Sigmoid colon (tissue), 7 donors: ENCODE measurements at places on chromosomes 6 and 20. TPM values are rescaled to one million over a fixed set of nuclear protein-coding genes. Genes with fewer than 3 reads are reported as not detected.

DNA sequence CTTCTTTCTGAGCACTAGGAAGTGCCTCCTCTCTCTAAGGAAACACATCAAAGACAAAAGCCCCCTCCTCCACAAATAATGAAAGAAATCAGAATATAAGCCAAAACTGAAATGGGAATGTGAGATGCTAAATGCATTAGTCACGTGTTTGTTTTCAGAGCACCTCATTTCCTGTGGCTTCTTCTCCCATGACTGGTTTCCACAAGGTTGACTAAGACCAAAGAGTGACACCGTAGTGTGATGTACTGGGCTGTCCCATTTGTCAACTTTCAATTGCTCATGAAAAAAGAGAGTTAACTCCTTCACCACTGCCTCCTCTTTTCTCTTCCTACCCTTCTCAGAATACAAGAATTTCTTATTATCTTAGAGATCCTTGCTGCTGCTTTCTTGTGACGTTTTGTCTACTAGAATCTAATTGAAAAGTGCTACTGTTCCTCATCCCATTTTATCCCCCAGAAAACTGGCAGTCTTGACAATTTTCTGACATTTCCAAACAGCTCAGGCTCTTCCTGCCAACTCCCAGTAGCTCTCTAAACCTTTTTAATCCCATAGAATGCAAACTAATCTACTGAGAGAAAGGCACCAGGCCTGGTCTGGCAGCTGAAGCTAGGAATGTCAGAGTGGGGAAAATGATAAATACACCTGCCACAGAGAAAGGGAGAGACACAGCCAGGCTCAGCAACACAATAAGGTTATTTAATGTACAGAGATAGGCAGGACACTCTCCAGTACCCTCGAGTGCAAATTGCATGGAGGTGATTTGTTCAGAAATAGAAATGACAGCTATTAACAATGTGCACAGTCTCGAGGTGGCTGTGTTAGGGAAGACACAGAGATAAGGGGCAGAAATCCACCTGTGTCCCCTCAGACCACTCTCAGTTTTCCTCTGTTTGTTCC is 671.7 kb upstream of the NRSN1 start:
- no peak for DNase-seq

DNA sequence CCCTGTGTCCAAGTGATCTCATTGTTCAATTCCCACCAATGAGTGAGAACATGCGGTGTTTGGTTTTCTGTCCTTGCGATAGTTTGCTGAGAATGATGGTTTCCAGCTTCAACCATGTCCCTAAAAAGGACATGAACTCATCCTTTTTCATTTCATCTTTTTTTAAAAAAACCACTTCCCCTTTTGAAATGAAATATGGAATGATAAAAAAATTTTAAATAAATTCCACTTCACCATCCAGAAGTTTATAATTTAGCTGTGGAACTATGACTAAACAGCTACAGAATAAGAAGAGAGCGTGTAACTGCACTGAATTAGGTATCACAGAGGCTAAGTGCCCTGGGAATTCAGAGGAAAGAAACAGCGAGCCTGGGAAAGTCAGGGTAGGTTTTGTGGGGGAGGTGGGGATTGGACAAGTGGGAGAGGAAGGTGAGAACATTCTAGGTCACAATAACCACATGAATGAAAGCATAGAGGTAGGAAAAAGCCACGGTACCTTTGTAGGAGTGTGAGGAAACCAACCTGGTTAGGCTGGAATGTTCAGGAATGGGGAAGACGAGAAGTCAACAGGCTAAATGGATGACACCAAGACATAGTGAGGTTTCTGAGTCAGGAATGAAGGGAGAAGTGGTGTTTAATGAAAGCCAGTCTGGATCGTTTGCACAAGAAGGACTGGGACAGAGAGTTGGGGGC is 11.0 kb downstream of the TRIM10 start:
- DNase-seq, result no peak

DNA sequence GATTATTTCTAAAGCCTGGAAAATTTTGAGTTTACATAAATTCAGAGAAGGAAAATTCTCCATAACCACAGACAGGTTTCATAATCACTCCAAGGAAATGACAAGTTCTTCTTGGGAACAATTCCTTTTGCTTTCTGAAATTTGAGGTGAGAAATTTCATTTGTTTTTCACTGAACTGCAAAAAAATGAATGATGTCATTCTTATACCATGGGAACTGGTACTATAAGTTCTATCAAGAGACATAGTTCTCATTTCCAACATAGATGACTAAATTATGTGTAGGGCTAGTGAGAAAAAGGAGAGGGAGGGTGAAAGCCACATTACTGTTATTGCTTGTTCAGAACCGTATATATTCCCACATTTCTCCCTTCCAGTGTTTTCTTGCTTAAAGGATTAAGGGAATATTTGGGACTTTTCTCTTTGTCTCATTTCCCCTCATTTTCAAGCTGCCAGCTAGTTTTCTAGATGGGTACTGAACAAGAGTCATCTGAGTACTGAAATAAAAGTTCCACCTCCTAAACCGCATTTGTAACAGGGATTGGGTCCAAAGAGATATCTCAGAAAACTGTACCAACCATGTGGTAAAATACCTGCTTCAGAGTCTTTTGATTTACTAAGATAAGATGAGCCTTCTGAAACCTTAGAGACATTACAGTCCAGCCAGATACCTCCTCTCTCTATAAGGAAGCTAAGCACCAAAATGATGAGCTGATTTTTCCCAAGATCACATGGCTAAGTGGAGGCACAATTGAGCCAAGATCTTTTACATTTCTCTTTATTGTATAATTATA is 144.3 kb upstream of the PRDM1 start:
- DNase-seq, result no peak

DNA sequence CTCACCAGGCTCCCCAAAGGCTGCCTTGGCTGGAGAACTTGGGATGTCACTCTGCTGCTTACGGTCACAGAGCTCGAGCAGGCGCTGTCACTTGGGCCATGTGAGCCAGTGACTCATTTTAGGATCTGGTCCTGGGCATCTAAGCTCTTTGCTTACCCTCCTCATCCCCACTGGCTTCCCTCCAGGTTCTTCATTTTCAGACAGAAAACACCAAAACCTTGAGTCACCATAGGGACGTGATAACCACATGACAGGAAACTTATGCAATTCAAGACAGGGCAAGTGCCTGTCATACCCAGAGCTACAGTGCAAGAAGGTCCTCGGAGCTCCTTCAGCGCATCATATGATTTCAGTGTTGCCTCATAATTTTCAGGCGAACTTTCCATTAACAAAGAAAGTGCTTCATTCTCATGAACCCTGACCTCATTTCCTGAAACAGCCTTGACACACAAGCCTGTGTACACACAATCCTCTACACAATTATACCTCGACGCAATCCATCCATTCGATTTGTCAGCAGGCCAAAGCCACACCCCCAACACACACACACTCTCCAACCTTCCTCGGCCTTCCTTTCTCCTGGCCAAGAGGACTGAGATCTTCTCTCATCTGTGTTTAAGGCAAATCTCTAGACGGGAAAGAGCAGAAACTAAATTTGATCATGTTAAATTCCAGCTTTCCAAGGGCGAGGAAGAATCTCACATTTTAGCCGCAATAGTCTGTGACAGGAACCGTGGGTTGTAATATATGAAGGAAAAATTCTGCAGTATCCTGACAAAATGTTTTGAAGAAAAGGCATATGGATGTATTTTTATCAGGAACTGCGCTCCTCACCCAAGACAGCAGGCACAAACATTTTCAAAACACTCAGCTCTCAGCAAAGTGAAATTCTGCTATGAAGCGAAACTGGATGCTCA is 25.3 kb downstream of the TBC1D7 start:
- peak; percentile 78 for DNase-seq

- peak; percentile 75 for DNase-seq
Observed at GRCh38 chr6:16762550-16763477, 1.6 kb upstream of the ATXN1 start.

GRCh38 chr6:11675601-11676000 is 103.0 kb downstream of the ADTRP start:
- DNase-seq, result no peak

Gene TRIM10
- 0.36 TPM for total RNA-seq

Gene RRAGD
- 19.8 TPM for total RNA-seq

GRCh38 chr6:22332711-22333110 is 35.9 kb upstream of the PRL start:
- no peak for DNase-seq

Gene HMGN3
- 72.1 TPM for total RNA-seq

DNA sequence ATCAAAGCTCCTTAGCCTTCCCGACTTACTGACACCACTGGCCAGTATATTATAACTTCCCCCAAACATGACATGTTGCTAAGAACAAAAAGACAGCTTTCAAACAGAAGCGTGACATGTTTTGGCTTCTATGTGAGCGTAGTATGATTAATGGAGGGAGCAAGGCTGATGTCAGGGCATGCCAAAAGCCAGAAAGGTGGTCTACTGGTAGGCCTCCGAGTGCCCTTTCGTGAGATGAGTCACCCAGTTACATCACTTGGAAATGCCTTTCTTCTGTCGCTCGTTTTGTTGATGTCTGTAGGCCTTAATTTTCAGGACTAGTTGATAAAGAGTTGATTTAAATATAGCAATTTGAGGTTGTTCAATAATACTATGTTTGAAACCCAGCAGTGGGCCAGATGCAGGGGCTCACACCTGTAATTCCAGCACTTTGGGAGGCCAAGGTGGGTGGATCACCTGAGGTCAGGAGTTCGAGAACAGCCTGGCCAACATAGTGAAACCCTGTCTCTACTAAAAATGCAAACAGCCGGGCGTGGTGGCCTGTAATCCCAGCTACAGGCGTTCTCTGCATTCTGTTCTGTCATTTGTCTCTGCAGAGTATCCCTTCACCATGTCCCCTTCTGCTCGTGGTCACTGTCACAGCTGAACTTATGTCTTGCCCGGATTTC is 53.3 kb downstream of the CNKSR3 start:
- DNase-seq, result no peak

- DNase-seq, result no peak
Observed at GRCh38 chr6:123804014-123804786, 535 bp downstream of the NKAIN2 start.

GRCh38 chr6:38445336-38445735 is 194.4 kb downstream of the BTBD9 start:
- DNase-seq, result no peak

- no peak for DNase-seq
Observed at GRCh38 chr6:11820821-11821220, 42.2 kb upstream of the ADTRP start.

Gene PPP1R16B
- 3.9 TPM for total RNA-seq

GRCh38 chr6:63897952-63898351 is 262.4 kb downstream of the PHF3 start:
- DNase-seq, result no peak

- no peak for DNase-seq
Observed at GRCh38 chr20:47561603-47562583, 60.2 kb downstream of the NCOA3 start.

GRCh38 chr20:47792021-47792618 is 6.8 kb upstream of the SULF2 start:
- peak; percentile 91 for DNase-seq

DNA sequence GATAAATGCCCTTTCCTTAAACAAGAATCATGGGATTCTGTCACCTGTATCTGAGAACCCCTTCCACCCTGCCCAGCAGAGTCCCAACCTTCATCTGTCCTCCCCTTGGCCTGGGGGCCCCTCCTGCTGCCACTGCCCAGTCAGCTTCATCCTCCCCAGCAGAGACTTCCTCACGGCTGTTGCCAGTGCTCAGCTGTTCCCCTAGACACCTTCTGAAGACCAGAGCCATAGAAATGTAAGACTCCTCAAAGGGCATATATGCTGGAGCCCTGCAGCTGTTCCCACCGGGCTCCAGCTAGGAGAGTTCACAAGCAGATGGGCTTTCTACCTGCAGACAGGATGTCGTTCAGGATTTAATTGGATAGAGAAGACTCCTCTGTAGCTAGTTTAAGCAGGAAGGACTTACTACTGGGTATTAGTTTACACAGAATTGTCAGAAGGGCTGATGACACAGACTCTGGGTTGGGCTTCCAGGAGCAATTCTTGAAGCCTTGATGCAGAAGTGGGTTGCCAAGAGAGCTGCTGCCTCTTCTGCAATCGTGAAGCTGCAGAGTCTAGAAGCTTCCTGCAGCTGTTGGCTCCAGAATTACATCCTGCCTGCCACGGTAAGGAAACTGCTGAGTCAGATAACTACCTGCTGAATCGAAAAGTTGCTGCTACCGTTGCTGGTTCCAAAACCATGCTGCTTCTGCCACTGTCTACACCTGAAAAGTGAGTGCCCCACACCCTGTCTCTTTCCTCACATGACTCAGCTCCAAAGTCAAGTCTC is 57.1 kb upstream of the MLN start:
- no peak for DNase-seq

- DNase-seq, result no peak
Observed at GRCh38 chr6:107185391-107185970, 70.2 kb upstream of the BEND3 start.

- DNase-seq, result no peak
Observed at GRCh38 chr6:68082086-68082485, 553.0 kb upstream of the ADGRB3 start.

- no peak for DNase-seq
Observed at GRCh38 chr6:50289366-50289765, 239.6 kb upstream of the DEFB112 start.

DNA sequence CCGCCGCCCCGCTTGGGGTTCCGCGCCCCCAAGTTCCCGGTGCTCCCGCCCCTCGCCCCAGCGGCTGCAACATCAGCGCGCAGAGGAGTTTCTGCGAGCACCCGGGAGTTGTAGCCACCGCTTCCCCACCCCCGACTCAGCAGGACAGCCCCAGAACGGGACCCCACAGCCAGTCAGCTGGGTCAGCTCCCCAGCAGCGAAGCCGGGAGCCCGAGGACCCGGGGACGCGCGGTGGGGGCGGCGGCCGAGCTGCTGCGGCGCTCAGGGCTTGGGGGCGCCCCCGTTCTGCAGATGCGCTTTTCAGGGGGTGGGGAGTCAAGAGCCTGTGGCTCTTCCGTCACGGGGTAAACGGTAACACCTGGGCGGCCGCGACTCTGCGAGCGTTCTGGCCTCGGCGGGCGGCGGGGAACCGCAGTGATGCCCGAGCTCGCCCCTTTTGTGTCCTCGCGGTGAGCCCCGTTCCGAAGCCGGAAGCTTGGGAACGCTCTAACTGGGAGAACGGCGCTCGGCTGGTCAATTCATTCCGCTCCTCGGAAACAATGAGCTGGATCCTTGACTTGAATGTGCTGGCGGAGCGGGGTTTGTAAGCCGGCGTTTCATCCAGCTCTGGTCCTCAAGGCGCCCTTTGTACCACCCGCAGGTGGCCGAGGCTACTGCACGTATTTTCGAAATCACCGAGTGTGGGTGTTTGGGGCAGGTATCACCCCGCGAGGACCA is 774 bp downstream of the PLEKHG1 start:
- peak; percentile 84 for DNase-seq

Gene NOL7
- 88.8 TPM for total RNA-seq
